ENCODE measurements at places on chromosomes 6 and 20.

DNA sequence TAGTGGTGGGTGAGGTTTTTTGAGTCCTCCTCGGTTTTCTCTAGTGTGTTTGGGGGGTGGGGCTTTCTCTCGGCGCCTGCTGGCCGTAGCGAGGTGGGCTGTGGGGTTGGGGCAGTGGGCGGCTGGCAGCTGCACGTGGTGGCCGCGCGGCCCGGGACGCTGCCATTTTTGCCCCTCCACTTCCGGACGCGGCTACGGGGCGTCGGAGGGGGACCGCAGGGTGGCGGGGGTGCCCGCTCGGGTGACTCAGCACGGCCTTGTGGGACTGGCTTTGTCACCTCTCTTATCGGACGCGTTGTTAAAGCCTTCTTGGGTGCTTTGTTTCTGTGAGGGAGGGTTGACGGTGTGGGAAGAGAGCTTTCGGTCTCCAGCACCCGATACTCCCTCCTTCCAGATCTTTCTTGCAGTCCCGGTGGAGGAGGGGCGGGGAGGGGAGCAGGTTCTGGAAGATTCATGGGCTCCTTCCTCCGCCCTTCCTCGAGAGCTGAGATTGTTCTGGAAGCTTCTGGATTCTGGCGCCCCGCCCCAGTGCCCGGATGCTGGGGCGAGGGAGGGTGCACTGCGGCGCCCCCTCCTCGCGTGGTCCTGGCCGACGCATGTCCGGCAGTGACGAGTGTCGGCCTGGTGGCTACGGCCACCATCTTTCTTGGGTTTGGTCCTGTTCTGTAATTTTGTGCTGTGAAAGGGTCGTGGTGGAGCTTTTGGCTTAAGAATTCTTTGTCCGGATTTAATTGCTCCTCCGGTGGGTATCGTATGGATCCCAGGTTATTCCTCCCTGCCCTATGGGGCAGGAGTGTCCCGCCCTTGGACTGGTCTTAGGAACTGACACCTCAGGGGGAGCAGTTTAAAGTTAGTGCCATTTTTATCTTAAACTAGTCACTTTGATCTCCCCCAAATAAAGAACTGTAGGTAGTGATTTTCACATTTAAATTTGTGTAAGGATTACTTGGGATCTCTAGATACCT lies 719 bp downstream of the HSP90AB1 start:
- DNase-seq = peak; percentile 87

DNA sequence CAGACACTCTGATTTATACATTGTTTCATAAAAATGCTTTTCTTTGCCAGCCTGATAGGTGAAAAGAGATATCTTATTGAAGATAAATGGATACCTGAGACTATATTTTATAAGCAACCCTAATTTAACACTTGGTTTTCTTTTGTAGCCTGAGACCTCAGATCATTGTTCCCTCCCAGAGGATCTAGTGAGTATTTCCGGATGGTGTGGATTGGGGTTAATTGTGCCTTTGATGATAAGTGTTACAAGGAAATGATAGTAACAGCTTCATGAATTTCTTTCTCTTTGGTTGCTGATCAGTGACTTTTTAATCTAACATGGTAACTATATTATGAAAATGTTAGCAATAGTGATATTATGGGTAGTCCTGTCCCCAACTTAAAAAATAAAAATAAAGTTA lies 30.4 kb downstream of the KDM1B start:
- DNase-seq = no peak

DNA sequence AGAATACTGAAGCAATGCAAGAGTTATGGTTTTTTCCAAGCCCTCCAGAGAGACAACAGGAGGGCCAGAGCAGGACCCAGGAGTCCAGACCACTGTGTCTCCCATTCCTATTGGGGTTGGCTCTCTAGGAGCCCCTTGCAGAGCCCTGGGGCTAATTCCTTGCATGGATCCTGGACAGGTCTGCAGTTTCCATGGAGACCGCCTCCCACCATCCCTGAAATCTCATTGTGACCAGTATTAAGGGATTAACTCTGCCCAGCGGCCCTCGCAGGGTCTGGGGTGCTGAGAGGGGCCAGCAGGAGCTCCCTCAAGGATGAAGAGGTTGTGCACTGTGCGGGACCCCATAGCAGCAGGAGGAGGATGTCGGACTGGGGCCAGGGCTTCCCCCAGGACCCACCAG lies 34.8 kb downstream of the HNF4A start:
- DNase-seq = no peak

DNA sequence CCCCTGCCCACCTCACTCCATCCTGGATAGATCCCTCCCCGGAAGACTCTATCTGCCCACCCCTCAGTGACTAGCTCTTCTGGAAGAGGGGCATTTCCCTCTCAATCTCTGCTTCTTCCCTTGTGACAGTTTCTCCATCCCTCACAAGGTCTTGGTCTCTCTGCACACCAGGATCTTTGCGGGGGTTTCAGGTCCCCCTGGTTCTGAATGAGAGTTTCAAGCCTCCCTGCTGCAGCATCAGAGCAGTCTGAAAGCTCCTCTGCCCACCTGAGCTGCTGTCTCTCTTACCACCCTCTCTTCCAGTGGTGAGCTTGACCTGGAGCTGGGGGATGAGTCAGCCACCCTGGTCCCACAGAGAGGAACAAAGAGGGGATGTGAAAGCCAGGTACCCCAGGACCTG lies 24.4 kb downstream of the TNXB start:
- DNase-seq = no peak

DNA sequence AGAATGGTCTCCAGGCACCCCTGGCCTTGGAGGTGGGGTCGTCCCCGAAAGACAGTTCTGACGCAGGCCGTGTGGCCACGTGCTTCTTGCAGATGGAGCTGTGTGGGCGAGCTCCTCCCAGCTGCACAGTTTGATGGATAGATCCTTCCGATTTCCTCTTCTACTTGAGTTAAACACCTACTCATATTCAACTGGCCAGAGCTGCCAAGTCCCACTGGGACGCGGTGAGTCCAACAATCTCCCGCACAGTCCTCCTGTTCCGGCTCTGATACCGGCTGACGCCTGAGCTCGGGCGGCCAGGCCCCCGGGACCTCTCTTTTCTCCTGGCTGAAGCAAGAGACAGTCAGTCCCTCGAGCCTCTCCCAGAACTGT lies 57.9 kb upstream of the DACT2 start:
- DNase-seq = no peak

- DNase-seq = no peak
Observed at GRCh38 chr6:149939909-149940671, 1.7 kb upstream of the ULBP2 start.

DNA sequence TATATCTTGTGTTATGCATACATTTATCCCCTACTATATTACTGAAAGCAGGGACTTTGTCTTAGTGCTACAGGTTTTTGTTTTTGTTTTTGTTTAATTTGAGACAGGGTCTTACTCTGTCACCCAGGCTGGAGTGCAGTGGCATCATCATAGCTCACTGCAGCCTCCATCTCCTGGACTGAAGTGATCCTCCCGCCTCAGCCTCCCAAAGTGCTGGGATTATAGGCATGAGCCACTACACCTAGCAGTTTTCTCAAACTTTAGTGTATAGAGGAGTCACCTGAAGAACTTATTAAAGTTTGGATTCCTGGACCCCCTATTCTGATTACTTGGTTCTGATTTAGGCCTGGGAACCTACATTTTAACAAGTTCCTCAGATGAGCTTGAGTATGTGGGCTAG lies 51.9 kb downstream of the CBFA2T2 start:
- no peak for DNase-seq

GRCh38 chr6:116106146-116106545 lies 5.5 kb downstream of the NT5DC1 start:
- DNase-seq = no peak

- peak; percentile 38 for DNase-seq
Observed at GRCh38 chr6:52286798-52287432, 2.4 kb upstream of the MCM3 start.

DNA sequence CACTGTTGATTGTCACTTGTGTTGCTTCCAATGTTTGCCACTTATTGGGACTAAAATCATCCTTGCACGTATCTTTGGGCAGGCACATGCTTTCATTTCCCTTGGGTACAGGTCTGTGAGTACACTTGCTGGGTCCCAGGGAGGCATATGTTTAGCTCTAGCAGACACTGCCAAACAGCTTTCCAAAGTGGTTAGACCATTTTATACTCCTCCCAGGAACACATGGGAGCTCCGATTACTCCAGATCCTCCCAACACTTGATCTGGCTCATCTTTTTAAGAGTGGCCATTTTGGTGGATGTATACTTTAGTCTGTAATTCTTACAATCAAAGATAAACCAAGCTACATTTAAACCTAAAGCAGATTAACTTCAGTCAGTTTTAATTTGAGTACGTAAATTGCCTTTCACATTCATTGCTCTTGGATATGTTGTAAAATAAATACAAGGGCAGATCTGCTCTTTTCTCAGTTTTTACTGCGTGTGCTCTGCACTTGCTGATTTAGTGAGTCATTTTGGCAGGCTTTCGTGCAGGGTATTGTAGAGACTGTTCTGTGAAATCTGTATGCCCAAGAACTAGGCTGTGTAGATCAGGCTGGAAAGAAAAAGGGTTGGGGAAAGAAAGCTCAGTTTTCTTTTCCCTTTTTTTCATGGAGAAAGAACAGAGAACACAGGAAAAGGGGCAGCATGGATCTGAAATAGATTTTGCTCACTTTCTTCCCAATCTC lies 19.5 kb downstream of the SLC22A1 start:
- no peak for DNase-seq

- no peak for DNase-seq
Observed at GRCh38 chr6:69937402-69938136, 71.2 kb downstream of the COL19A1 start.

DNA sequence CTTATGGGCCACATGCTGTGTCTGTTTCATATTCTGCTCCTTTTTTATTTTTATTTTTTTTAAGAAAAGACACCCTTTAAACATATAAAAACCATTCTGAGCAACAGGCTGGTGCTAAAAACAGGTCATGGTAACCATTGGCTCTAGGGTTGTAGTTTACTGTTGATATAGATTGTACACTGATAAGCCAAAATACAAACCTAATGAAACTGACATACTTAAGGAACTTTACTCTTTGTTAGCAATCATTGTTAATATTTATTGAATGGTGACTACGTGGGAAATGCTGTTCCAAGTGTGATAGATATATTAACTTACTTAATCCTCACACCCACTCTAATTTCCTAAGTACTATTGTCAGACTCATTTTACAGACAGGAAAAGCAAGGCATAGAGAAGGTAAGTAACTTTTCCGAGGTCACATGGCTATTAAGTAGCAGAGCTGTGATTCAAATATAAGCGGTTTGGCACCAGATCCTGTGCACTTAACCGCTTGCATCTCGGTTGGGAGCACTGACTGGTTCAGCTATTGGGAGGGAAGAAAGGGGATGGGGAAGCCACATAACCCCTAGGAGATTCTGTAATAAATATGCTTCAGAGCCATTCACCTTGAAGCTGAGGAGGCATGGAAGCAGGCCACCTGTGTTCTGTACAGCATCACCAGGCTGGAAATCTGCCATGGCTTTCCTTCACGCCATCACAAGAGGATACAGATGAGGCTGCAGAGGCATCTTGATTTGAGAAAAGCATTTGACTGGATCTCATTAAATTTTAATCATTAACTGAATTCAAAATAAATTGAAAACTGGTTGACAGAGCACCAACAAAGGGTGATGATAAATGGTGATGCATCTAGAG lies 4.9 kb downstream of the TRAF3IP2 start:
- no peak for DNase-seq

- DNase-seq = no peak
Observed at GRCh38 chr20:31637660-31638059, at the start of gene COX4I2. TSS of gene COX4I2 (plus strand) at chr20:31637912. CDS start at chr20:31639018, 1,106 bp downstream.

GRCh38 chr6:105759015-105759414 lies 327.1 kb upstream of the PRDM1 start:
- no peak for DNase-seq

- no peak for DNase-seq
Observed at GRCh38 chr20:54716174-54716747, 240.9 kb downstream of the DOK5 start.

GRCh38 chr20:20549267-20549612 lies 163.2 kb downstream of the RALGAPA2 start:
- DNase-seq = no peak

DNA sequence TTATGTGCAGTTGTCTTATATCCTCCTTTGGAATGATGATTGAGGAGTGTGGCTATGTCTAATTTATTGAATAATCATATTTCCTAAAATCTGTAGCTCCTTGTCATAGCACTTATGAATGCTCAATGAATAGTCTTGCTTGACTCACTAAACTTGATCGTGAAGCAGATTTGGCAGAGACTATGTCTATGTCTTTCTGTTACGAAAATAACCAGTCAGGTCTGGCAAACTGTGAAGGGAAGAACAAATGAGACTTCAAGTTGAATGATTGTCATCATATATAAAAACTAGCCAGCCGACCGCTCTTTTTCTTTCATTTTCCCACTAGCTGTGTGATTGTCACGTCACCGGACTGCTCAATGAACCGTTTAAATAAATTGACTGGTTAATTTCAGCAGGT lies 1303.9 kb upstream of the GJE1 start:
- DNase-seq = no peak

GRCh38 chr6:110532431-110532830 lies 56.0 kb upstream of the SLC22A16 start:
- no peak for DNase-seq

- no peak for DNase-seq
Observed at GRCh38 chr6:79152269-79152737, 74.2 kb upstream of the PHIP start.

DNA sequence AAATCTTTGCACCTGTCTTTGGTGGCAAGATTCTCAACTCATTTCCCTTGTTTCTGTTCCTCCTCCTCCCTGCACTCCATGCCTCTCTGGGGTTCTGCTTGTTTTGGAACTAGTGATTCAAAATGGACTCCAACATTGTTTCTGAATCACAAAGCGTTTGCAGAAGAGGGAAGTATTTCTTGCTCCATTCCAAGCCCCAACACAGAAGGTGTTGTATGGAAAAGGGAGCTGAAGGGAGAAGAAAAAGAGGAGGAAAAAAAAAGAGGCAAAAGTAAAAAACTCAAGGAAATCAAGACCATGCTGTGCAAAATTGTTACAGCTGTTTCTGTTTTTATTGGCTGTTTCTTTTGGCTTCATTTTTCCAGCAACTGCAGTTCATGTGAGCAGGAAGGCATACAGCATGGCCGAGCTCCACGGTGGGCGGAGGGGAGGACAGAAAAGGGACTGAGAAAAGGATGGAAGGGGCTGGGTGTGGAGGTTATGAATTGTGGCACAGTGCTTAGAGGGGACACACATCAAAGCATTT lies 66.9 kb upstream of the PRL start:
- DNase-seq = no peak

All from activated T-helper 9 cell treated with anti-CD3 and anti-CD28 coated beads, Interleukin-2, amount 50 U/mL, for 16 hours (primary cell).